ENCODE measurements at places on chromosomes 16 and 17.

DNA sequence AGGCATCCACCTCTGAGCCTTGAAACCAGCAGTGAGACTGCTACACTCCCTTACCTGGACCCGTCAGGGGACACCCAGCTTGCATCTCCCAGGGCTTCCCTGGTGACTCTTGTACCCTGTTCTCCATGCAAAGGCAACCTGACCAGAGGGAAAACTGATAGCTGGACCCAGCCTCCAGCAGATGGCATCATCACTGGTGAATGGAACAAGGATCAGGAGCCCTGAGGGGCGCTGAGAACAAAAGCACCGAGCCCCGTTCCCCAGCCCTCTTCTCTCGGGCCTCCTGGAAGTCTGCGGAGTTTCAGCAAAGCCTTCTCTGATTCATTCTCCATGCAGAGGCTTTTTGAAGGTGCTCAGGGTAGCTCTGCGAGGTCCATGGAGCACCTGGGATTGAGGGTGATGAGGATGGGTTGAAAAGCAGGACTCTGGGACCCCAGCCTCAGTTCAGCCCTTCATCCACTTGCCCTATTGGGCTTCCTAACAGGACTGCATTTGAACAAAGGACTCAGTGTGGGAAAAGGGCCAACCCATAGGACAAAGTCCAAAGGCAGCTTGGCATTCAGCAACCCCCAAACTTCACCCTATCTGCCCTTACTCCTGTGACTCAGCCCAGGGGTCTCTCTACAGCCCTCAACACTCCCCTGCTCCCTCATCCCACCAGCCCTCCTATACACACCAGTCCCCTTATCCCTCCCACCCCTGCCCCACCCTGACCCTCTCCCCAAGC is 45.0 kb upstream of the LHX1 start:
- no peak for DNase-seq

GRCh38 chr16:88878967-88879787 is 12.7 kb upstream of the PABPN1L start:
- no peak for DNase-seq

- no peak for DNase-seq
Measured at GRCh38 chr16:53745753-53746266, 41.9 kb downstream of the FTO start.

GRCh38 chr16:21563676-21564075 is 35.7 kb upstream of the METTL9 start:
- no peak for DNase-seq

- peak; percentile 87 for DNase-seq
Measured at GRCh38 chr16:53372992-53373871, 61.0 kb upstream of the RBL2 start.

GRCh38 chr17:2883544-2884213 is 87.4 kb downstream of the RAP1GAP2 start:
- DNase-seq: no peak

GRCh38 chr17:13135506-13135905 is 117.7 kb upstream of the ELAC2 start:
- DNase-seq: no peak

DNA sequence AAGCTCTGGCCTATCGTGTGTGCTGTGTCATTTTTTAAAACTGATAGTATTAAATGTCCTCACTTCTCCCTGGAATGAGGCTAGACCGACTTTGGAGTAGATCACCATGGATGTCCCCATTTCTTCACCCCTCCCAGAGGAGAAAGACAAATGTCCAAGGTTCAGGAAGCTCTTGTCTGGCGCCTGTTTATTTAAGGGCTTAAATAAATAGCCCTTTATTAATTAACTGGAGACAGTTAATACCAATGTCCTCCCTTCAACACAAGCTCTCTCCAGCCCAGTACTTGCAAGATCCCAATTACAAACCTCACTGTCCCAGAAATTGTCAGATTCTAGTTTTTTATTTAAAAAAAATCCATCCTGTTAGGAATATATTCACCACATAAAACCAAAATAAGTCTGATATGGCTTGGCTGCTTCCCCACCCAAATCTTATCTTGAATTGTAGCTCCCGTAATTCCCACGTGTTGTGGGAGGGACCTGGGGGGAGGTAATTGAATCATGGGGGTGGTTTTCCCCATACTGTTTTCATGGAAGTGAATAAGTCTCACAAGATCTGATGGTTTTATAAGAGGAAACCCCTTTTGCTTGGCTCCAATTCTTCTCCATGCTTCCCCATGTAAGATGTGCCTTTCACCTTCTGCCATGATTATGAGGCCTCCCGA is 344.4 kb downstream of the SHISA9 start:
- DNase-seq: no peak

GRCh38 chr17:29613856-29614255 is 8.9 kb downstream of the CORO6 start:
- no peak for DNase-seq

DNA sequence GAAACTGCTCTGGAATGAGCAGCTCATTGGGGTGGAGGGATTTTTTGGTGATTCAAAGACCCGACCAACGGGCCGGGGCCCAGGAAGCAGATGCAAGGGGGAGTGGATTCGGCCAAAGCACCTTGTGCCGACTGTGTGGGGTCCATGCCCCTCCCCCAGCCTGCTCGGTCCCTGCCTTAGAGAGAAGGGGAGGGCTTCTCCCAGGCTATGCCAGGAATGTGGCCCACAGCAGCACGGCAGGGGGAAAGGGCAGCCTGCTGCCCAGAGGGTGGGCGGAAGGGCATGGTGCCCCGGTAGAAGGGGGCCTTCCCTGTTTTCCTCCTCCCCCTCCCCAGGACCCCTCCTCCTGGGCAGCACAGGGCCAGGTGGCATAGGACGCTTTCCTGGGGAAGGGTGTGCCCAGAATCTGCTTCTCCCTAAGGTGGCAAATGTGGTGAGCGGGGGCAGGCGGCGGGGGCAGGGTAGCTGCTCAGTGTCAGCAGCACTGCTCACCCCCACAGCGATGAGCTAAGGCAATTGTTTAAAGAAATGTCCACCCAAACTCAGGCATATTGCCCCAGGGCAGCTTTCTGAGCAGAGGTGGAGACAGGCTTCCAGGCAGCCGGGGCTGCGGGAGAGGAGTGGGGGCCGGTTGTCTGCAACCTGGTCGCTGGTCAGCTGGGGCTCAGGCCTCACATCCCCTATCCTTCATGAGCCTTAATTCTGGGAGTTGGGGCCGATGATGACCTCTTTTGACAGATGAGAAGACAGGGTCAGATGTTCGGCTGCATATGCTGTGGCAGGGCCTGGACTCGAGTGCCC is 33.9 kb upstream of the MLKL start:
- DNase-seq: no peak

GRCh38 chr16:13478991-13479390 is 441.0 kb upstream of the ERCC4 start:
- DNase-seq: no peak

- DNase-seq: no peak
Measured at GRCh38 chr16:85090873-85091521, 21.3 kb downstream of the CIBAR2 start.

DNA sequence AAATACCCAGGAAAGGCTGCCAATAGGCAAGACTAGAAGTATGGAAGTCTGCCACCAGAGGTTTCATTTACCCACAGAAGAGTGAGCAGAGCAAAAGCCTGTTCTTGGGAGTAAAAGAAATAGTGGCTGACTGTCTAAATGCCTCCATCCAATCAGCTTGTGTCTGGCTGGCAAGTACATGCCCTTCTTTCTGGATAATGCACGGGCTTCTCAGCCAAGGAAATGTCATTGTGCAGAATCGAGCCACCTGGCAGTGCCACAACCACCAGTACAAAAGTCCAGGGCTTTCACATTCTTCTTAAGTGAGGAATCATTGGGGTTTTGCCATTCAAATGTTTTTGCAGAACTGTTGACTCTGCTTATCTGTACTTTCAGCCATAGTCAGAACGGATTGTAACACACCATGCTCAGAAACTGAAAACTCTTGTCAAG is 10.1 kb upstream of the ERCC4 start:
- DNase-seq: no peak

- DNase-seq: no peak
Measured at GRCh38 chr16:159136-159849, 6.5 kb upstream of the HBM start.

DNA sequence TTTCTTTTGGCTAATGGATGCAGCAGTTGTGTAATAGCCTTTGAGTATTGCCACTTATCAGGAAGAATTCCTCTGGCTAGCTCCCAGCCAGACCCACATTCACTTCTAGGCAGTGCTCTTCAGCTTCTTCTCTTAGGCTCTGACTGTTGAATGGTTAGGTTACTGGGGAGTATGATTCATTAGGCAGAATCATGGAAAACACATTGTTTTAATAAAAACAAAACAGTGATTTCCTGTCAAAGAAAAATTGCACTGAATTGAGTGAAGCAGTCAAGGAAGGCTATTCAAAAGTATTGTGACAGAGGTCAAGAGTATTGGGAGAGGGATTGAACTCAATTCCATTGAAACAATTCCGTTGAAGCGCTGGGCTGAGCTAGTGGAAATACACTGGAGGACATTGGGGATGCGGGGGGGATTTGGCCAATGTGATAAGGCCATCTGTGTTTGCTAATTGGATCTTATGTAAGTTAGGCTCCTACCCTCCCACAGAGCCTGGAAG is 68.0 kb downstream of the CNTNAP4 start:
- no peak for DNase-seq
